GM06990 (cell line): ENCODE measurements at places on chromosomes 7 and 10.

GRCh38 chr10:132593389-132593788 lies 55.8 kb downstream of the INPP5A start:
- DNase-seq, result no peak

DNA sequence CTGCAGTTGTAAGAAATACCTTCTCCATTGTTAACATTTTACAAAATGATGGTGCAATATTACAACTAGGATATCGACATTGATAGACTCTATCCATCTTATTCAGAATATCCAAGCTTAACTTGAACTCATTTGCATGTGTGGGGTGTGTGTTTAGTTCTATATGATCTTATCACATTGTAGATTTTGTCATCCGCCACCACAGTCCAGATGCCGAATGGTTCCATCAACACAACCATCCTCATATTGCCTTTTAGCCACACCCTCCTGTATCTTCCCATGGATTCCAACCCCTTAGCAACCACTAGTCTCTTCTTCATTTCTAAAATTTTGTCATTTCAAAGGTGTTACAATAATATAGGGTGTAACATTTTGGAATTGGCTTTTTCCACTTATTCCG lies 452.9 kb upstream of the AKR1E2 start:
- DNase-seq, result no peak

- DNase-seq, result no peak
Observed at GRCh38 chr10:124381011-124381611, 37.6 kb downstream of the OAT start.

- DNase-seq, result no peak
Observed at GRCh38 chr7:108423089-108423989, 32.9 kb downstream of the NRCAM start.

GRCh38 chr10:10508211-10508610 lies 509.5 kb upstream of the CELF2 start:
- no peak for DNase-seq
